ENCODE measurements at places on chromosomes 3 and 15. TPM values are rescaled to one million over a fixed set of nuclear protein-coding genes. Genes with fewer than 3 reads are reported as not detected.

The HDC gene
- total RNA-seq, result 0.32 TPM

The ACSBG1 gene
- 0.05 TPM for total RNA-seq

The RCN2 gene
- 32.9 TPM for total RNA-seq

- no peak for DNase-seq
- H3K27ac ChIP-seq, result no peak overlapping the region
- no peaks in the 10 kb centered on the region for H3K27me3 ChIP-seq
- H3K4me1 ChIP-seq, result no peaks in the 10 kb centered on the region
- H3K36me3 ChIP-seq, result no peaks in the 10 kb centered on the region
Measured at GRCh38 chr3:64091501-64091900, 68.2 kb upstream of the PSMD6 start.

GRCh38 chr15:98896002-98896721 lies 111.4 kb downstream of the PGPEP1L start:
- no peaks in the 10 kb centered on the region for H3K4me1 ChIP-seq
- H3K27me3 ChIP-seq, result no peaks in the 10 kb centered on the region
- H3K27ac ChIP-seq, result no peak overlapping the region
- no peak overlapping the region for H3K4me3 ChIP-seq
- DNase-seq, result no peak

- no peaks in the 10 kb centered on the region for H3K27me3 ChIP-seq
- no peaks in the 10 kb centered on the region for H3K36me3 ChIP-seq
- no peak overlapping the region for H3K4me3 ChIP-seq
- no peak for DNase-seq
Measured at GRCh38 chr3:118101891-118102290, 932.8 kb downstream of the IGSF11 start.

DNA sequence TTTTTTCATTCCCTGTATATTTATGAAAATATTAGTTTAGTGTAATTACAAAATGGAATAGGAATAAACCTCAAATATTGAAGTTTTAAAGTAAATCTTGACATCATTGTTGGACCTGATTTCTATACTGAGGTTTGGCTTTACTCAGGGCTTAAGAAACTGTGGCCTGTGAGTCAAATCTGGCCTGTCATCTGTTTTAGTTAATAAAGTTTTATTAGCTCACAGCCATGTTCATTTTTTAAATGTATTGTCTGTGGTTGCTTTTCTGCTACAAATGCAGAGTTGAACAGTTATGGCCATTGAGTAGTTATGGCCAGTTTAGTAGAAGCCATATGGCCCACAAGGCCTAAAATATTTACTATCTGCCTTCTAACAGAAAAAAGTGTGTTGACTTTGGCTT lies 80.7 kb downstream of the DIPK2A start:
- no peak overlapping the region for H3K4me3 ChIP-seq
- H3K36me3 ChIP-seq, result no peaks in the 10 kb centered on the region
- DNase-seq, result no peak
- H3K27ac ChIP-seq, result no peak overlapping the region

GRCh38 chr3:142837526-142837925 lies 51.4 kb downstream of the PCOLCE2 start:
- no peaks in the 10 kb centered on the region for H3K4me1 ChIP-seq
- no peaks in the 10 kb centered on the region for H3K36me3 ChIP-seq
- no peak overlapping the region for H3K27ac ChIP-seq
- H3K27me3 ChIP-seq, result no peaks in the 10 kb centered on the region

- H3K4me1 ChIP-seq, result peaks cover 3% of the 10 kb centered on the region
- no peaks in the 10 kb centered on the region for H3K27me3 ChIP-seq
- H3K27ac ChIP-seq, result no peak overlapping the region
- no peak for DNase-seq
- H3K36me3 ChIP-seq, result no peaks in the 10 kb centered on the region
Measured at GRCh38 chr15:47603026-47603425, 114.3 kb upstream of the SEMA6D start.

GRCh38 chr15:40766906-40767837 lies 2.6 kb upstream of the C15orf62 start:
- peaks cover 38% of the 10 kb centered on the region for H3K36me3 ChIP-seq
- no peak for DNase-seq
- no peaks in the 10 kb centered on the region for H3K27me3 ChIP-seq

- H3K36me3 ChIP-seq, result peaks cover 22% of the 10 kb centered on the region
- H3K27ac ChIP-seq, result no peak overlapping the region
- no peak for DNase-seq
- no peaks in the 10 kb centered on the region for H3K27me3 ChIP-seq
- H3K4me1 ChIP-seq, result peaks cover 8% of the 10 kb centered on the region
Measured at GRCh38 chr3:33088691-33089090, 8.3 kb downstream of the GLB1 start.

- DNase-seq, result peak; percentile 51
- H3K36me3 ChIP-seq, result no peaks in the 10 kb centered on the region
- H3K4me1 ChIP-seq, result peaks cover 11% of the 10 kb centered on the region
- H3K27ac ChIP-seq, result peak overlapping the region; percentile 56
- no peak overlapping the region for H3K4me3 ChIP-seq
Measured at GRCh38 chr3:12758025-12758781, 856 bp downstream of the TMEM40 start.
